Colonic mucosa (tissue), 4 donors: ENCODE measurements at places on chromosomes 11 and 22. TPM values are rescaled to one million over a fixed set of nuclear protein-coding genes. Genes with fewer than 3 reads are reported as not detected.

APOL4 gene
- total RNA-seq = 1.9 TPM

OR8G5 gene
- total RNA-seq = not detected

DNA sequence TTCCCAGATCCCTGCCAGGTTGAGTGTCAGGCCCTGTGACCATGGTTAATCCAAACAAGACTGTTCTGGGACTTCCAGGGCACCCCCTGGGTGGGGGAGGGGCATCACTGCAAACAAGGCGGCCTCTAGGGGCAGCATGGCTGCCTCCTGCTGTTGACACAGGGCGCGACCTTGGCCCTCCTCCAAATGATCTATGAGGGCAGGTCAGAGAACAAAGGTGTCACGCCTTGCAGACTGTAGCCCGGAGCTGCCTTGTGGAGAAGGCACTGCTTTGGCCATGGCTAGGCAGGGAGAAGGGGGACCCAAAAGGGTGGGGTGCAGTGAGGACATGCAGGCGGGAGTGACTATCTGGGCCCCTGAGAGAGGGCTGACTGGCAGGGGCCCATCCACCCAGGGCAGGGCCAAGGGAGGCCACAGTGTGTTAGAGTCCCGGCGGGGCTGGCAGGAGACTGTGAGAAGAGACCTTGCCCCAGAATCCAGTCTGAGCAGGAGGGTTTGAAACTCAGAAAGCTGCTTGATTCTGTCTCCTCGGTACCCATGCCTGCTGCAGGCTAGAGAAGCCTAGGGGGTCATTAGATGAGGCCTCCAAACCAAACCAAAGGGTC is 35.6 kb downstream of the KCNC1 start:
- peak; percentile 93 for DNase-seq

IGF2 gene
- 4.1 TPM for total RNA-seq

GRCh38 chr11:34637303-34637702 is 16.4 kb downstream of the EHF start:
- no peak for DNase-seq

CDC42BPG gene
- 29.3 TPM for total RNA-seq

GRCh38 chr11:115081972-115082371 is 403.6 kb downstream of the NXPE2 start:
- DNase-seq = no peak

DNA sequence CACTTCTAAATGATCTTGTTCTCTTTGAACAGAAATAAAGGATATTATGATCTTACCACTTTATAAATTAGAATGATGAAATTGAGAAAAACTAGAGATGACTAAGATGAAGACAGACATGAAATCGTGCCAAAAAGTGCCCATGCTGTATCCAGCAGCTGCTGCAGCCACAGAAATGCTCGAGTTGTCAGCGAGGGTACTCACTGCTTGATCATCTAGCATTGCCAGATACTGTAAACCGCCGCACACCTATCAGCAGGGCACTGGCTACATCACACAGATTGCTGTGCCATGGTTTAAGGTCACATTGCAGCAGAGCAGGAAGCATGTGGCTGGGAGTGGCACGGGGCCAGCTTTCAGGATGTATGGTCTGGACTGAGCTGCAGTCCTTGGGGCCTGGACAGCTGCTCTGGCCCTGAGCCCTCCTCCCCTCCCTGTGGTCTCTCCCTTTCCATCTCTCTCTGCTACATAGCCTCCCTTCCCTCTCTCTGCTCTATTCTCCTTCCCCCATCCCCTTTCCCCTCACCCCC is 51.0 kb upstream of the SEPTIN5 start:
- peak; percentile 39 for DNase-seq

DNA sequence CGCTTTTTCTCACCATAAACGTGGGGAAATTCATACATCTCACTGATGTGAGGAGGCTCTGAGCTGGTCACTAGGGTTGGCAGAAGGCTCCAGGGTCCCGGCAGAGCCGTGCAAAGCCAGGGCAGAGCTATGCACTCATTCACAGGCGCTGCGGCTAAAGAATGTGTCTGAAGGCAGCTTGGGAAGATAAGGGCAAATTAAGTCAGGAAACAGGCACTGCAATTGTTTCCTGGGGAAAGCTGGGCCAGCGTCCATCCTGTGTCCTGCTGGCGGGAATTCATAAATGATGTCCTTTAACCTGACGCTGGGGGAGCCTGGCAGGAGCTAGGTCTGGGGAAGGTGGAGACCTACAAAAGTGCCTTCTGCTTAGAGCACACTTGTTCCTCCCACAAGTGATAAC is 27.6 kb downstream of the PKNOX2 start:
- DNase-seq = no peak

DNA sequence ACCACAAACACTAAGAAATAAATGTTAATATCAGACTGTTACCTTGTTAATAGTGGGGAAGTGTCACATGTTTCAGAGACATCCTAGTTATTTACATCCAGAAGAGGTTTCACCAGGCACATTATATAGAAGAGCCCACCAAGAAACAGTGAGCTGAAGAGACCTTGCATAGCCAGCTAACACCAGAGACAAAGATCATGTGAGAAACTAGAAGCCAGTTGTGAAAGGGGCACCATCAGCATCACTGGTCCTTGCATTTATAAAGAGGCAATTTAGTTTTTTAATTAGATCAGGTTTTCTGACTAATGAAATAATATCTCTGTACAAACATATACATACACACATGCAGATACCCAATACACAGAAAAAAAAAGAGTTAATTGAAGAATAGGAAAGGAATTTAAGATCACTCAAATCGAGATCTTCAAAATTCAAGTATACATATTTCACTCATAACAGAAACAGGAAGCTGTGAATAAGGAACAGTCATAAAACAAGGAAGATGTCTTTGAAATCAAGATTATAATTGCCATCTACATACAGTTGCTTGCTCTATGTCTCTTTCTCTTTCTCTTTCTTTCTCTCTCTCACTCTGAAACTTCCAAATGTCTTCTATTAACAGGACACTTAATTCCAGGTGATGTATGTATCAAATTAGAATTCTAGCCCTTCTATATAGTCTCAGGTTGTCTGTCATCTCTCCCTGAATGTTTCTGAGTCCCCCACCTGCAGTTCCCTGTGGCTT is 348.7 kb downstream of the ETS1 start:
- no peak for DNase-seq

DNA sequence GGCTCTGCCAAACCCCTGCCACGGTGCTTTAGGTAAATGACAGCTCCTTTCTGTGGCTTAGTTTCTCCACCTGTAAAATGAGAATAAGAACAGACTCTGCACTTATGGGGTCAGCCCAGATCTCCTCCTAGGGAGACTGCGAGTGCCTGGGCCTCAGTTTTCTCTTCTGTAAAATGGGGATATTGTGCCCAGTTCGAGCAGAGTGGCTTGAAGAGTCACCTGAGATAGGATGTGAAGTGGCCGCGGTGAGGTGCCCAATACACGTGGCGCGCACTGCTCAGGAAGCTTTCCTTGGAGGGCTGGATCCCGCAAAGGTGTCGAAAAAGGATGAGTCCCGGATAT is 473 bp upstream of the EMID1 start:
- no peak for DNase-seq

- DNase-seq = no peak
These were observed 67.9 kb downstream of the ENTHD1 start for GRCh38 chr22:39825661-39826102.

DNA sequence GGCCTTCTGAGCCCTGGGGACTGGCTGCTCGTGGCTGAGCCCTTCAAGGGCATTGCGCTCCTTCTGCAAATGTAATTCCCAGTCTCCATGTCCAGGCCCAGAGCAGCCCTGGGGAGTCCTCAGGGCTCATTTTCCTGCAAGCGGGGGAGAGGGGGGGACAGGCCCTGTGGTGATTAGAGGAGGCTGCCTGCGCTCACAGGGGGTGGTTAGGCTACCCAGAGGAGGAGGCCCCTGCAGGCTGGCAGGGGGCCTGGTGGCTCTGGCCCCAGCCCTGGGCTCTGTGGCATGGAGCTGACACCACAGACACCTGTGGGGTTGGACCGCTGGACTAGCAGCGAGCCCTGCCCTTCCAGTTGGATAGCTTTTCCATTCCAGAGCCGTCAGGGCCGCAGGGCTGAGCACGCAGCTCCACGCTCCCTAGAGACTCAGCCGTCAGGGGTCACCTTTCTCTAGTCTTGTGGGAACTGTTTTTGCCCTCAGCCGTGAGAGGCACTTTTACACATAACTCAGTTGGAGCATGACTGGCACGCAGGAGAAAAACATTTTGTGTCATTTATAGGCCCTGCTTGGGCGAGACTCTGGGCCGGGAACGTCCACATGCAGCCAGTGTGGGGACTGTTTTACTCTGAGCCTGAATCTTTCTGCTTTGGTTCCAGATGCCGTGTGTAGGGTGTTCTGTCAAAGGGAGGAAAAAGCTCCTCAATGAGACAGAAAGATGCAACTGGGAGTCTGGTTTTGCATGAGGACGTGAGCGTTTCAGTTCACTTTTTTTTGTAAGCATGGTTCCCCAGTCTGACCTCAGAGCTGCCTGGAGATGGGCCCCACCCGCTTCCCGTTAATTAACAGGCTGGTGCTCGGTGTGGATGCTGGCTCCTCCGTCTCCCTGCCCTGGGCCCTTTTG is 58.1 kb downstream of the LRP5 start:
- DNase-seq = no peak

DNA sequence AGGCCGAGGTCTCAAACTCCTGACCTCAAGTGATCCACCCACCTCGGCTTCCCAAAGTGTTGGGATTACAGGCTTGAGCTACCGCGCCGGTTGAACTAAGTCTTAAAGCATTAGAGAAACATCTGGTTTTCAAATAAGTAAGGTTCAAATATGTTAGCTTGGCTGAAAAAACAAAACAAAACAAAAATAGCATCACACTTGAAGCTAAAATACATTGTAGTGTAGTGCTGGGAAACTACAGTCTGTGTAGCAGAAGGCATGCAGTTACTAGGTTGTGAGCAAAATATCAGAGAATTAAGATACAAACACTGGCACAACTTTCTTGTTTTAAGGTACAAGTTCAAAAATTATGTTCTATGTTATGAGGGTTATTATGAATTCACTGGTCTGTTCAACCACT is 224.8 kb upstream of the CHORDC1 start:
- DNase-seq = no peak

KLHDC7B gene
- total RNA-seq = 0.16 TPM

ROM1 gene
- total RNA-seq = 3.6 TPM

DNA sequence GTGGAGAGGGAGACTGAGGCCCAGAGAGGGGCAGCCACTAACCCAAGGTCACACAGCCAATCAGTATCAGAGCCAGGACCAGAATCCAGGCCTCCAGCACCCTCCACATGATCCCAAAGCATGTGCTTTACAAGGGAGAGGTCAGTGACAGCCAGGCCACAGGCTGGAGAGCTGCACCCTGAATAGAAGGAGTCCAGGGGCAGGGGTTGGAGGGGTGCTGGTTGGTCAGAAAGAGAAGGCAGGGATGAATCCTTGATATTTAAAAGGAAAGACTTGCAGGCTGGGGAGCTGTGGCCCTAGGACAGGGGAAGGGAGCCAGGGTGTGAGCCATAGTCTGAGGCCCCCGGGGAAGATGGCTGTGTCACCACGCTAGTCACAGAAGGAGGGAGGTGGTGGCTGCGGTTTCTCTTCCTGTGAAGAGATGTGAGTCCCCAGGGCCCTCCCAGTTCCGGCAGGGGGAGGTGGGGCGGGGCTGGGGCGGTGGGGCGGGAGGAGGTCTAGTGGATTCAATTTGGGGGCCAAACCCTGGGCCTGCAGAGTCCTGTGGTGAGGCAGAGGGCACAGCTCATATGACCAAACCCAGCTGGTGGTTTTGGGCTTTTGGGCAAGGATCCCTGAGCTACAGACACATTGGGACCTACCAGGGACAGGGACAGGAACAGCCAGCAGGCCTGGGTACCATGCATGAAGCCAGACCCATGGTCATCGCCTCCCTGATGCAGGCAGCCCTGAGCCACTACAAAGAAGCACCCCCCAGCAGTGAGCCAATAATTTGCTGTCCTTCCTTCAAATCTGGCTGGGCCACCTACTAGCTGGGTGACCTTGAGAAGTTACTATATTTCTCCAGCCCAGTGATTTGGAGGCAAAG is 14.0 kb downstream of the RAC2 start:
- DNase-seq = peak; percentile 58

- no peak for DNase-seq
These were observed 17.3 kb downstream of the MIF start for GRCh38 chr22:23911318-23911980.

NXPE1 gene
- total RNA-seq = 210 TPM

MUC2 gene
- 1,230 TPM for total RNA-seq

SLC37A4 gene
- 56.4 TPM for total RNA-seq

ADAMTS15 gene
- total RNA-seq = 9.9 TPM

SUSD2 gene
- 2.4 TPM for total RNA-seq

- no peak for DNase-seq
These were observed 5.1 kb downstream of the F2 start for GRCh38 chr11:46724088-46724487.

GAL3ST1 gene
- total RNA-seq = 13.4 TPM

DNA sequence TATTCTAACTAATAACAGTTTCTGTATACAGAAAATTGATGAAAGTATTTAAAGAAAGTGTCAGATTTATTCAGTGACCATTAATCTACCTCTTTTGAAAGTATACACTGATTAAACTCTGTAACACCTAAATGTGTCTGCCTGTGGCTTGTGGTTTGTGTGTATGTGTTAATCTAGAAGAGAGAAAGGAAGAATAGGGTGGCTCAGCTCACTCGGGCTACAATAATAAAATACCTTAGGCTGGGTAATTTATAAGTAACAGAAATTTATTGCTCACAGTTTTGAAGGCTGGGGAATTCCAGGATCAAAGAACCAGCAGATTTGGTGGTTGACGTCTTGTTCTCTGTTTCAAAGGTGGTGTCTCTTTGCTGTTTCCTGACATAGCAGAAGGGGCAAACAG is 13.6 kb upstream of the OR5AS1 start:
- no peak for DNase-seq

APOA5 gene
- total RNA-seq = 0.20 TPM

C11orf91 gene
- not detected for total RNA-seq

DNA sequence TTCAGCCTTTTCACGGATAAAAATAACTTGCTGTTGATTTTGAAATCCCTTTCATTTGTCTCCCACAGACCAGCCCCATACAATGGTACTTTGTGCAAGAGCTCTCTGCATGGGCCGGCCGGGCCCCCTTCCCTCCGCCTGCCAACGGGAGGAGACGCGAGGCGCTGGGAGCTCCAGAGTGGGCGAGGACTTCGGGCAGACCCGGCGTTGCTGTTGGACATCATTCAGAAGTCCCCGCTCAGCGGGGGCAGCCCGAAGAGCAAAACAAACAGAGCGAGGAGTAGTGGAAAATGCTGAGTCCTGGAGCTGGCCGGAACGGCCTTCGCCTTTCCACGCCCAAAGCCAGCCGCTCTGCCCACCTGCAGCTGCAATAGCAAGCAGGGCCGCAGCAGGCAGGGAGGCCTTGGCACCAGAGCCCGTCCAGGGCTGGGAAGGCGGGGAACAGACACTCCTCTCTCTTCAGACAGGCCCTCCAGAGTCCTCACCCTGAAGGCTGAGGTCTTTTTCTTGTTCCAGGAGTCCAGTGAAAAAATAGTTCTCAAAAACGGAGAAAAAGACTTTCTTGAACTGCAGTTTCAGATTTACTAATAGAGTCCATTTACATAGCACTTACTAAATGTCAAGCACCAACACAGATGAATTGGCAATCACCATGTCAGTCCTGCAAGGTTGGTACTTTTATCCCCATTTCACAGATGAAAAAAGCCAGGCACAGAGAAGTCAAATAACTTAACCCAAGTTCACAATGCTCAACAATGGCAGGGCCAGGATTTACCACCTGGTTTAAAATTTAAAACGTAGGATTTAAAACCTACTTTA is 135.5 kb downstream of the ETS1 start:
- DNase-seq = peak; percentile 63

GRCh38 chr11:24963852-24964251 is 467.0 kb downstream of the LUZP2 start:
- DNase-seq = no peak
